ENCODE measurements at places on chromosomes 4 and X.

- DNase-seq, result no peak
These were observed 88.3 kb upstream of the UNC5C start for GRCh38 chr4:95637043-95637600.

DNA sequence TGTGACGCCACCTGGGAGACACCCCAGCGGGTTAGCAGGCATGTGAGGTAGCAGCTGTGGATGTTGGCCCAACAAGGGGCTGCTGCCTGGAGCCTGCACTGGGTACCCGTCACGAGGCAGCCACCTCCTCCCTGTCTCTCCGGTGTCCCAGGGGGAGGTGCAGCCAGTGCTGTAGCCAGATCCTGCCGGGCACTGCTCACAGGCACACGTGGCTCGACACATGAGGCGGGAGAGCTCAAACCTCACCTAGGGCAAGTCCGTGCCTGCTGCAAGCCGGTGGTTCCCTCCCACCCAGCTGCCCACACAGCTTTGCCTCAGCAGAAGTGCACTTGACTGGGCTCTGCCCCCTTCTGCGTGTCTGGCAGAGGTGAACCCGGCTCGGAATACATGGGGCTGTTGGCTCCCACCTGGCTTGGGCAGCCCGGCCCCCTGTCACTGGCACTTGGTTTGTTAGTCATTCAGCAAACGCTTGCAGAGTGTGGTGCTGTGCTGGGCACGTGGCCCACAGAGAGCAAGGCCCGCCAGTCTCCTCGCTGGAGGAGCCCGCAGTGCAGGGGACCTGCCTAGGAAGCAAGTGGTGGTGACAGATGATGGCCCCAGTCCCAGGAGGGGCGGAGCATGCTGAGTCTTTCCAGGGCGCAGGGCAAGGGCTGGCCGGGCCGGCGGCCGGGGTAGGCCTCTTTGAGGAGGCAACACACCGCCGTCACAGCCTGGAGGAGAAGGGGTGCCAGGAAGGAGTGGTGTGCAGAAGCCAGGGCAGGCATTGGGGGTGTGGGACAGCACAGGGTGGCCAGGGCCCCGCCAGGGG lies 10.1 kb upstream of the SH3TC1 start:
- DNase-seq, result peak; percentile 45

GRCh38 chr4:6546681-6547447 lies 28.1 kb upstream of the MAN2B2 start:
- no peak for DNase-seq

- DNase-seq, result no peak
These were observed 26.9 kb downstream of the MAP7D2 start for GRCh38 chrX:20089845-20090244.

GRCh38 chr4:152486429-152487389 lies 49.2 kb downstream of the FBXW7 start:
- no peak for DNase-seq

GRCh38 chrX:1554469-1555210 lies 17.7 kb upstream of the P2RY8 start:
- DNase-seq, result no peak

DNA sequence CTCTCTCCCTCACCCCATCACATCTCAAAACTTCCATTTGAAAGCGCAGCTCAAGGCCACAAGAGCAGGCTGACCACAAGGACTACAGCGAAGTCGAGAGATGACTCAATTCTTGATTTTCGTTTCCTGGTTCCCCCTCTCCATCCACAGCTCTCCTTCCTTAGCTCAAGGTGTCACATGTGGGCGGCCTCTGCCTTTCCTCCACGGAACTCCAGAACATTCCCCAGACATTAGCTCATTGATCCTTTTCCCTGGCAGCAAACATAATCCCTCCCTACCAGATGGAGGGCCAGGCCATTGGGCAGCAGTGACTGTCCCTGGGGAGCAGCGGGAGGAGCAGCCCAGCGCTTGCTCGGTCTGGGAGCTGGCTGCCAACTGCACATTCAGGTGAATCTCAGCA lies 56.3 kb downstream of the CCDC149 start:
- DNase-seq, result peak; percentile 79

GRCh38 chr4:137823007-137823406 lies 290.7 kb upstream of the PCDH18 start:
- DNase-seq, result no peak

DNA sequence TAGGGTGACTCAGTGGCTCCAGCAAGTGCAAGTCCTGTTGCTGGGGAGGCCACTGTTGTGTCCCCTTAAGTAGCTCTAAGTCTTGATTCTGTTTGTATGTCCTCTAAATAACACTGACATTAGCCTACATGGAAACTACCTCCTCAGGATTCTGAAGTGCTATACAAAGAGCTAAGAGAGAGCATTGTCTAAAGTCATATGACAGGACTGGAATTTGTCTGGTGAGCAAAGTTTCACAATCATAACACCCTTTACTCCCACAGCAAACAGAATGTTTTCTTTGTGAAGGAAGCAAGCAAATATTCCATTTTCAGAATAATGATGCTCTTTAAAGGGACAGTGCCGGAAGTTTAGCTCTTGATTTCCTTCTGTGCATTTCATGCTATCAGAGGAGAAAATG lies 23.4 kb upstream of the CT47A1 start:
- DNase-seq, result no peak

- DNase-seq, result no peak
These were observed 38.3 kb downstream of the LHFPL1 start for GRCh38 chrX:112641449-112641848.

DNA sequence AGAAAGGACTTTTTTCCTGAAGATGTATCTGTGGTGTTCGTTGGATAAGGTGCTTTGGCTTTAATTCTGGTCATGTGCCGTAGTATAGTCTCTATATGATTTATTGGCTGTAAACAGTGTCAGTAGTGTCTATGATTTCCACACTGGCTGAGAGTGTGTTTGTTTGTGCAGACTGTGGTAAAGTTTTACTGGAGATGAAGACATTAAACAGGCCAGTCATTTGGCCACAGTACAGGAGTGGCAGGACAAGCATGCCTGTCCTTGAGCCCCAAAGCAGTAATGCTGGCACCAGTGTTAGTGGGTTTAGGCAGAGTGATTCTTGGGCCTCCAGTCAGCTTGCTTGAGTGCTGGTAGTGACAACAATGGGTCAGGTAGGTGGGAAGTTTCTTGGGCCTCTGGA lies 1023.9 kb upstream of the GRID2 start:
- no peak for DNase-seq

- no peak for DNase-seq
These were observed 72.7 kb upstream of the H2AZ1 start for GRCh38 chr4:100022792-100023222.

DNA sequence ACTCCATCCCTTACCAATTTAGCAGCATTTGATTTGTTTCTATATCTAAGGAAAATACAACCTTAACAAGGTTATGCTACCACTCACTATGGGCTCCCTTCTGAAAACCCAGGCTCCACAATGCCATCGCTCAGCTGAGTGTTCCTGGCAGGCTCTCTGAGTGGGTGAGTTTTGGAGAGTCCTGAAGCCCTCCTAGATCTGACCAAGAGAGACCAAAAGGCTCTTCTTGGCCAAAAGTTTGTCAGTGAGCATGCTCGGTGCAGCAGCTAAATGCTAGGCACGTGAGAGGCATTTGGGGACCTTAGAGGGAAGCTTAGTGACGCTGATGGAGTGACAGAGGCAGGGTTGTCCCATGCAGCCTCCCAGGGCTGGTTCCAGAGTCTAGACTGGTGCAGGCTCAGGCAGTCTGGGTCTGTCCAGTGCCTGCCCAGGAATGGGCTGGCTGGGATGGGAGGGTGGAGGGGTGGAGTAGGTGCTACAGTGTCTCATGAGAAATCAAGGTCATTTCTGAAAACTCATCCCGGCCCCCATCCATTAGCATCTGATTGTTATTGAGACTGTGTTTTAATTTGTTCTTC lies 346.8 kb downstream of the NR3C2 start:
- DNase-seq, result no peak

GRCh38 chrX:72604112-72604511 lies 31.5 kb upstream of the HDAC8 start:
- no peak for DNase-seq

- DNase-seq, result no peak
These were observed 84.0 kb downstream of the RTL9 start for GRCh38 chrX:110442635-110443034.

DNA sequence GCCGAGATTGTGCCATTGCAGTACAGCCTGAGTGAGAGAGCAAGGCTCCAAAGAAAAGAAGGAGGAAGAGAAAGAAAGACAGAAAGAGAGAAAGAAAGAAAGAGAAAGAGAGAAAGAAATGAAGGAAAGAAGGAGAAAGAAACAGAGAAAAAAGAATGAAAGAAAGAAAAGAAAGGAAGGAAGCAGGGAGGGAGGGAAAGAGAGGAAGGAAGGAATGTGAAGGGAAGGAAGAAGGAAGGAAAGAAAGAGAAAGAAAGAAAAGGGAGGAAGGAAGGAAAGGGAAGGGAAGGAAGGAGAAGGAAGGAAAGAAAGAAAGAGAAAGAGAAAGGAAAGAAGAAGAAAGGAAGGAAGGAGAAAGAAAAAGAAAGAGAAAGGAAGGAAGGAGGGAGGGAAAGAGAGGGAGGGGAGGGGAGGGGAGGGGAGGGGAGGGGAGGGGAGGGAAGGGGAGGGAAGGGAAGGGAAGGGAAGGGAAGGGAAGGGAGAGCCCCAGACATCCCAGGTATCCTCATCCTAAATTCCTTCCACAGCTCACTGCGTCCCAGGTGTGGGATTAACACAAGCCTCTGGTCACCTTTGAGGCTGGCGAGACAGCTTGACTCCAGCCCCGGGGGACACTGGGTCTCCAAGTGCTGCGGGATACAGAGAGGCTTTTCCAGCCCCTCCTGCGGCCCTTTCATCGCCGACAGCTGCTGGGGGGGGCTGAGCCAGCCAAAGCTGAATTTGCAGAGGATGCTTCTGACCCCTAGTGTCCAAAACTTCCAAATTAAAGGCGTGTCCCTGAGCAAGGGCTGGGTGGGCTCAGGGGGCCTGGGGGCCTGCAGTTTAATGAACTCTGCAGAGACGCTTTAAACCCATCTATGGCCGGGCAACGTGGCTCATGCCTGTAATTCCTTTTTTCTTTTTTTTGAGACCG lies 24.2 kb upstream of the CSF2RA start:
- DNase-seq, result no peak

DNA sequence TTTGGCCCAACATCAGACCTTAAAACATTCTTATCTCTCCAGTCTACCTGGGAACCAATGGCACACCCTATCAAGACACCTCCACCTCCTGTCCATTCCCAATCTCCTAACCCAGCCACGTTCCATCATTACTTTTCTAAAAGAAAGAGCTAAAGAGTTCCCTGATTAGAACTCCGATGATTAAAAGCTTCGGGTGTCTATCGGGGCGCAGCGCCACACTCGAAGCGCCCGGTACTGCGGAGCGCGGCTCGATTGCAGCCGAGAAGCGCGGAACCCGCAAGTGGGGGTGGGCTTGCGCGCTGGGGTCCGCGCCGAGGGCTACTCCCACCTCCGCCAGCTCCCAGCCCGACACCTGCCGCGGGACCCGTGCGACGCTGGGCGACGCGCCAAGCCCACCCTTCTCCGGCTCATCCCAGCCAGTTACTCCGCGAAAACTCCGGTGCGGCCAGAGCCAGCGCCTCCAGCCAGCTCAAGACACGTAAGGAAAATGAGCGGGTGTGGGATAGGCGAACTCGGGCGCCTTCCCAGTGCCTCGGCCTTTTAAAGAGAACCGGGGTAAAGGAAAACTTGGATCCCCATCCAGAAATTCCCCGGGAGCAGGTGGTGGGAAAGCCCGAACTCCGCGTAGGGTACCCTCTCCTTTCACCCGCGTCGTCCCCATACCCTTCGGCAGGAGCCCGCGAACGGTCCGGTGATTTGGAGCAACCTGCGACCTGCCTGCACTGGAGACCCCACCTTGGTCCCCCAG lies 593 bp downstream of the NPY1R start:
- no peak for DNase-seq

DNA sequence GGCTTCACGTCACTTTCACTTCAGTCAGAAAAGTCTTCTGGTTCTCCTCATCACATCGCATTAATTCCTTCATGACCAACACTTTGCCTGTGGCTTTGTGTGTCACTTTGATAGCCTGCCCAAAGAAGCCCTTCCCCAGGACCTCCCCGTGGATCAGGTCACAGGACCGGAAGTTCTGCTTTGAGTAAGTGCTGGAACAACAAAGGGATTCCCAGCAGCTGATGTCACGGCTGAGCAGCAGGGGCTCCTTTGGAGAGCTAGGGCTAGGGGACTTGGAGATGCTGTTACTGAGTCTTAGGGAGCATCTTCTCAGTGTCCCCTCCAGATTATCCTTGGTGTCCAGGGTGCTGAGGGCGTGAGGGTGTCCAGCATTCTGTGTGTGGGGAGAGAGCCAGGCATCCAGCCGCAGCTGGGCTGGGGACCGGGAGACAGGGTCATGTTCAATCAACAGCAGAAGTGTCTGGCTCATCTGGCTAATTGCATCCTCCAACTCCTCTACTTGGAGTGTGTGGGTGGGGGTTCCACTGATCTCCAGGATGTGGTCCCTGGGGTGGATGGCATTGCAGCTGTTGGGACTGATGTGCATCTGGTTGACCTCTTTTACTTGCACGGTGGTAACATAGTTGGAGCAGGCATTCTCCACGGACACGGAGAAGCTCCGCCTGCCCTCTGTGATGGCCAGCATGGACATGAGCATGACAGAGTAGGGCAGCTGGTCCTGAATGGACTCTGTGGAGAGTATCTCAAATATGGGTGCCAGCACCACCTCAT lies 39.2 kb upstream of the ARHGAP6 start:
- DNase-seq, result no peak

- DNase-seq, result no peak
These were observed 105.7 kb upstream of the PRPS2 start for GRCh38 chrX:12685541-12685940.

Measured in tibial artery (tissue), 4 donors.